Brain microvascular endothelial cell (primary cell): ENCODE measurements at places on chromosomes 16 and 17.
A peak's percentile ranks its signal among the peaks of the same experiment; 100 is the strongest.

DNA sequence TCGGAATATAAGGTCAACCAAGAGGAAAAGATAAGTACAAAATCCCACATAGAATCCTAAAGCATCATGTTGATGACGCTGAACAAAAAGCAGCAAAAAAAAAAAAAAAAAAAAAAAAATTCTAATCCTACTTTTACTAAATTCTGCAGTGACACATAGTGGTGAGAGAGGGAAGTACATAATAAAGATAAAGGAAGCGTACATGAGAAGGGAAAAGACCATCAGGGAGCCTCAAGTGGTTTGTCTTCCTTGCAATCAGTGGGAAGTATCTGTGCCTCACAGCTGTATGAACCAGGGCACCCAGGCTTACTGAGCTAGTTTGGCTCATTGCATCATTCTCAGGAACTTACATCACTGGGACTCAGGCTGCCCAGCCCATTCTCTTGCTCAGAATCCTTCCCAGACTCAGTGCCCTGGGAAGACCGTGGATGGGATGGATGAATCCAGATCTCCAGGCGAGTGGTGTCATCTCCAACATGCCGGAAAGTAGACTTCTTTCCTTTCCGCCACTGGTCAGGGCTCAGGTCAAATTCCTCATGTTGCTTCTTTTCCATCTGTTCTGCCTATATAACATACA is 21.2 kb downstream of the SMG6 start:
- peak; percentile 48 for DNase-seq

- peak; percentile 76 for DNase-seq
Measured at GRCh38 chr17:48048384-48049126, 396 bp downstream of the NFE2L1 start.

- DNase-seq: peak; percentile 68
Measured at GRCh38 chr16:9797306-9797705, 384.9 kb downstream of the GRIN2A start.

- peak; percentile 26 for DNase-seq
Measured at GRCh38 chr17:75240394-75241142, 20.8 kb downstream of the GGA3 start.
